ENCODE measurements at places on chromosomes 2 and 18.
A peak's percentile ranks its signal among the peaks of the same experiment; 100 is the strongest.

GRCh38 chr2:10089565-10090190, 9.5 kb upstream of the CYS1 start:
- DNase-seq: no peak

- DNase-seq: no peak
These were observed 10.5 kb downstream of the WDR43 start for GRCh38 chr2:28904802-28905457.

- DNase-seq: no peak
These were observed 39.2 kb downstream of the FECH start for GRCh38 chr18:57547260-57547659.

- no peak for DNase-seq
These were observed 198.8 kb downstream of the KCNS3 start for GRCh38 chr2:18077231-18077630.

DNA sequence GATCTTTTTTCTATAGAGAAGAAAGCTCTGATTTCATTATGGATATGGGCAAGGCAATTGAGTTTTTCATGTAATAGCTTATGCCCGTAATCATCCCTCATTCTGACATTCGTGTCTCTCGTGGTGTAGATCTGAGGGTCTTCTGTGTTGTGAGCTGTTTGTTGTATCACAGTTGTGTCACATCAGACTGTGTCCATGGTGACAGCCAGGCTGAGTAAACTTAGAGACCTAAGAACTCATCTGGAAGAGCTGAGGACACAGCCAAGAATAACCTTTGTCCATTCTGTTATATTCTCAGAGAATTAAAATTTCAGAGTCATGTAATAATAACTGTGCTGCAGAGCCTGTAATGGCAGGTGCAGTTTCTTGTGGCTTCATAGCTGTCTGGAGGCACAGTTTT, 116.5 kb downstream of the ATP9B start:
- DNase-seq: no peak

DNA sequence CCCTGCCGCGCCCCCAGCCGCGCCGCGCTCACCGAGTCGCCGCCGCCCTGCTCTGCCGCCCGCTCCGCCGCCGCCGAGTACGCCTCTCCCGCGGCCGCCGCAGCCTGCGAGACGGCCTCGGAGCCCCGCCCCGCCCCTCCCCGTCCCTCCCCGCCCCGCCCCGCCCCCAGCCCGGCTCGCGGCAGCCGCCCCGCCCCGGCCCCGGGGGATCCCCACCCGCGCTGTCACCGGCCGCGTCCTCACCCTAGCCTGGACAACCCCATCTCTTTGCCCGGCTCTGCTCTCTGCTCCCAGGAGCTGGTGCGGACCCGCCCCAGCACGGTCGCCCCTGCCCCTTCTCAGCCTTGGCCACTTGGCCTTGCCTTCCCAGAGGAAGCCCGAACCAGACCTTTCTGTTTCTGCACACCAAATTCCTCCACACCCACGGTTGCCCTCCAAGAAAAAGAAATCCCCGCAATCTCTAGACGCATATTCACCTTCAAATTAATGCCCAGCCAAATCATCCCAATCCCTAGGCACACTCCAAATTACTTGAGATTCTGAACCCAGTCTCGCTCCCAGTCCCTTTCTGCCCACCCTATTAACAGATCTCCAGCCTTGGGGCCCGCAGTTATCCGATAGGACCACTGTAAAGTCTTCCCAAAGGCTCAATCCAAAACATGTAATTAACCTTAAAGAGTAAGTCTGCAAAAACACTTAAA, at the start of gene CYRIA:
CYRIA (minus strand) TSS at position 87 of the 701 bp plus-strand sequence. CDS start 77,715 bp downstream, outside the sequence.
- peak; percentile 4 for DNase-seq

DNA sequence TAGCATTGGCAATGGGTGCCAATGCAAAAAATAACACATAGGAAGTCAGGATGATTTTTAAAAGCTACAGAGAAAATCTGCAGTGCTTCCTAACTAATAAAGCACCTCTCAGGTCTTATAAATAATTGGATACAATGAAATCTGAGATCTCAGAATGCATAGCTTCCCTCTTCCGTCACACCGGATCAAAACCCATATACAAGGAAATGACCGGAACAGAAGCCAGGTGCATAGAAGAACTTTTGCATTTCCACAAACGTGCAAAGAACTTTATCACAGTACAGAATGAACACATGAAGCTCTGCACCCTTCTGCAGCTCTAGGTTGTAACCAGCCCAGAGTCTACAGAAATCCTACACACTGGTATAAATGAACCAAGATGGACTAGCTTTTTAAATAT, 145.4 kb downstream of the TCF4 start:
- no peak for DNase-seq

DNA sequence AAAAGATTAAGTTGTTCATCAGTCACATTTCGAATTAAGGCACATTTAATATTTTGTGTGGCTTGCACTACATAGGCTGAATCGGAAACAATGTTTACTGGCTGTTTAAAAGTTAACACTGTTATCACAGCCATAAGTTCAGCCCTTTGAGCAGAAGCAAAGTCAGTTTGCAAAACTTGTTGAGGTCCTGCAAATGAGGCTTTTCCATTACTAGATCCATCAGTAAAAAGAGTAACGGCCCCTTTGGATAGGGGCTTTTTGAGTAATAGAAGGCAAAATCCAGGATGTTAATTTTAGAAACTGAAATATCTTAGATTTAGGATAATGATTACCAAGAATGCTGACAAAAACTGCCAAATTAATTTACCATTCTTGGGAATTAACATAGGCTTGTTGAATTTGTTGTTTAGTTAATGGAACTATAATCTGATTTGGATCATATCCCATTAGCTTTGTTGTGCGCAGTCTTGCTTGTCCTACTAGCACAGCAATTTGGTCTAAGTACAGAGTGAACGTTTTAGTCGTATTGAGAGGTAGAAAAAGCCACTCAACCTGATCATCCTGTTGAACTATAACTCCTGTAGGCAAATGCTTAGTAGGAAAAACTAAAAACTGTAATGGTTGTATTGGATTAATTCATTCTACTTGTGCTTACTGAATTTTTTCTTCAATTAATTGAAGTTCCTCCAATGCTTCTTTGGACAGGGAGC, 13.9 kb upstream of the SUCLG1 start:
- DNase-seq: no peak

- DNase-seq: no peak
These were observed 843.6 kb downstream of the TRIB2 start for GRCh38 chr2:13560322-13560721.

DNA sequence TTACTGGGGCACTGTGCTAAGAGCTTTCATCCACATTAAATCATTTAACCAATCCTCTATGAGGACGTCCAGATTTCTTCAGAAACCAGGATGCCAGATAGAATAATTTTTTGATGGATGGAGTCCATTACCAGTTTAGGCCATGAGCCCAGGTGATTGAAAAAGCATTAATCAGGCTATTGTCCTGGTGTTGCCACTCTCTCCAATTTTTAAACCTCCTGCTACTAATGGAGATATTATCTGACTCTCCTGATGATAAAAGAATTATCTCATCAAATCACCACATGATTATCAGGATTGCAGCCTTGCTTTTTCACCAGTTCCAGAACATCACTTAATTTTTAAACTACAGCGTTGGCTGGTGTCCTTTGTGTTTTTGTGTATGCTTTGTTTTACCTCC, 402.2 kb downstream of the CLIP4 start:
- DNase-seq: no peak

DNA sequence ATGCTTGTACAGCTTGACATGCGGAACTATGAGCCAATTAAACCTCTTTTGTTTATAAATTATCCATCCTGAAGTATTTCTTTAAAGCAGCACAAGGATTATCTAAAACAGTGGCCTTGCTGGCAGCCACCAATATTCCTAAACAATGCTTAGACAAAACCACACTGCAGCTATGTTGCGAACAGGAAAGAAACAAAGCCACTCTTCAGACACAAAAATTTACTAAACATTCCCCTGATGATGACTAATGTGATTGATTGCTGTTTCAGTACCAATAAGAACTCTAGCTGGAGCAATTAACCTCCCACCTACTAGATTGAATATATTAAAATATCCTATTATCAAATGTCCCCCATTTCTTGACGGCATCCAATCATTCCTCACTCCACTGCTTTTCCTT, 325.8 kb upstream of the REG3G start:
- DNase-seq: no peak

- no peak for DNase-seq
These were observed 234.5 kb downstream of the VAPA start for GRCh38 chr18:10148189-10148929.

GRCh38 chr2:10619643-10620042, 70.1 kb downstream of the NOL10 start:
- no peak for DNase-seq

- no peak for DNase-seq
These were observed 17.9 kb downstream of the SERPINB8 start for GRCh38 chr18:63987743-63988142.

- DNase-seq: no peak
These were observed 31.1 kb downstream of the ACTR3 start for GRCh38 chr2:113920996-113921395.
